ENCODE measurements at places on chromosomes 1 and 21.
A peak's percentile ranks its signal among the peaks of the same experiment; 100 is the strongest.

- DNase-seq = no peak
These were observed 48.2 kb downstream of the SPSB1 start for GRCh38 chr1:9340864-9341263.

DNA sequence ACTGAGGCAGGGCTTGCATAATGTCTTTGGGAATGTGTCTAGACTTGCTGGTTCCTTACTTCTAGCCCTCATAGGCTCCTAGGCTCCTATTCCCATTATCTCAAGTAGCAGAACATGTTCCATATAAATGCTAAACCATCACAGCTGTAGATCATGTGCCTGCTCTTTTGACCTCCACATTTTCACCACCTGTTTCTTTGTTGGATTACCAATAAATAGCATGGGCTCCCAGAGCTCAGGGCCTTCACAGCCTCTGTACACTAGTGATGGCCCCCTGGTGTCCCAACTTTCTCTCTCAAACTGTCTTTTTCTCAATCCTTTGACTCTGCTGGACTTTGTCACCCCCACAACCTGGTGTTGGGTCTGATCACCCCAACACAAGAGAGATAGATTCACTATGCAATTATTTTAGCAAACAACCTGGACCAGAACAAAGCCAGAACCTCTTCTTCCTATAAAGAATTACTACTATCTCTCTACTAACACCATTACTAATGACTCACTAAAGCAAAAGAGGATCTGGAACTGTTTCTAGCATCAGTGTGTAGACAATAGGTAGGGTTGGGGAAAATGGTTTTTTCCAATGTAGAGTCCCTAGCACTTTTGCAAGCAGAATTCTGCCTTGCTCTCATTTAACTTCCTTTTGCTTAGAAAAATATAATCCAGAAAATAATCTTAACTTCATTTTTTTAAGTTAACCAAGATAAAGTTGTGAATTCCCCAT is 51.7 kb downstream of the WLS start:
- DNase-seq = no peak

- DNase-seq = no peak
These were observed 16.2 kb downstream of the RHOU start for GRCh38 chr1:228751360-228752098.

DNA sequence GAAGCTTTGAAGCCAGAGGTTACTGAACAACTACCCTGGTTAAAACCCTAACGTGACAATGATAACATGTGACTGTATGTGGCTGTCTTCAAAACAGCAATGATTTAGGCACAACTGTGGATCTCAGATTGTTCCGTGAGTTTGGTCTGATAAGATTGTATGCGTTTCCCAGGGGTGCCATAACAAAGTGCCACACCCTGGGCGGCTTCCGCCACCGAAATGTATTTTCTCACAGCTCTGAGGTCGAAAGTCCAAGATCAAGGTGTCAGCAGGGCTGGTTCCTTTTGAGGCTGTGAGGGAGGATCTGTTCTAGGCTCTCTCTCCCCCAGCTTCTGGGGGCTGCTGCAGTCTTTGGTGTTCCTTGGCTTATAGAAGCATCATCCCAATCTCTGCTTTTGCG is 29.5 kb upstream of the ERG start:
- no peak for DNase-seq

DNA sequence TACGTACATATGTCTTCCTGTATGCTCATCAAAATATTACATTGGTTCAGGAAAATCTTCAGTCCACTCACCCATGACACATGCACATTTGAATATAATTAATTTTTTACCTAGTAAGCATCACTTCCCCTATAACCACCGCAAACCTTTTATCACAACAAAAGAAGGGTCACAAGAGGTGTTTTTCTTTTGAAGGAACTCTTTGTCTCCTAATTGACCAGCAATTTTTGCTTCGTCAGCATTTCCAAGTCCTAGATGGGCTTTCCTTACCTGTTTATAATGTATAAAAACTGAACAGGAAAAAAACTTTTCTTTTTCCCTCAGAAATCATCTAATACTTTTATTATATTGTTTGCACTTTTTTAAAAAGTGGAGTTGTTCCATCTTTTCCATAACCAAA is 631.3 kb downstream of the PLA2G4A start:
- DNase-seq = no peak

GRCh38 chr1:161088587-161089110 is 709 bp downstream of the NECTIN4 start:
- no peak for DNase-seq

- DNase-seq = no peak
These were observed 87.6 kb upstream of the TRABD2B start for GRCh38 chr1:48084826-48085225.

- no peak for DNase-seq
These were observed 221.1 kb downstream of the NPHP4 start for GRCh38 chr1:5770981-5771765.

DNA sequence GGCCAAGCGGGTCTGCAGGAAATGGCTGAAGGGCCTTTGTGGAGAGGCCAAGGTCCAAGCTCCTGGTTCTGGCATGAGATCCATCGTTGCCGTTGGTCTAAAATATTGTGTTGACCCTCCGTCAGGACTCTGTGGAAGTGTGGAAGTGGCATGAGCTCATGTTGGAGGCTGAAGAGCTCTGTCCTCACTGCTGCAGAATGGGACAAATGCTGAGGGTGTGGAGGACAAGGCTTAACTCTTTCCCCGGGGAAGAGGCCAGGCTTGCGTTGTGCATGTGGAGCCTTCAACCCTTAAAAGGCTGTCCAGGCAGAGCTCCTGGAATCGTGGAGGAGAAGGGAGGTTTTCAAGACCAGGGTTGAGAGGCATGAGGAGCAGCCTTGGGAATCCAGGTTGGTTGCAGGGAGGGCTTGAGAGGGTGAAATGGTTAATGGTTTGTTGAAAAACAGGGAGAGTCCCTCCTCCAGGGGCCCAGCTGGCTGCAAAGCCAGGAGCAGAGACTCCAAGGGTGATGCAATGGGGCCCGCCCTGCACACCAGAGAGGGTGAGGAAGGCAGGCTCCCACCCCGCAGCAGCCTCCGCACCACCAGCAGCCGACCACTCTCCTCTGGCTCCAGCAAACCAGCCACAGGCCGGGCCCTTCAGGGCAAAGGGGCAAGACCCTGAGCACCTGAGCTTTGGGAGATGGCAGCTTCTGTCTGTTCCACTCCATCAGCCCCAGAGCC is 6.7 kb upstream of the AHCYL1 start:
- no peak for DNase-seq

DNA sequence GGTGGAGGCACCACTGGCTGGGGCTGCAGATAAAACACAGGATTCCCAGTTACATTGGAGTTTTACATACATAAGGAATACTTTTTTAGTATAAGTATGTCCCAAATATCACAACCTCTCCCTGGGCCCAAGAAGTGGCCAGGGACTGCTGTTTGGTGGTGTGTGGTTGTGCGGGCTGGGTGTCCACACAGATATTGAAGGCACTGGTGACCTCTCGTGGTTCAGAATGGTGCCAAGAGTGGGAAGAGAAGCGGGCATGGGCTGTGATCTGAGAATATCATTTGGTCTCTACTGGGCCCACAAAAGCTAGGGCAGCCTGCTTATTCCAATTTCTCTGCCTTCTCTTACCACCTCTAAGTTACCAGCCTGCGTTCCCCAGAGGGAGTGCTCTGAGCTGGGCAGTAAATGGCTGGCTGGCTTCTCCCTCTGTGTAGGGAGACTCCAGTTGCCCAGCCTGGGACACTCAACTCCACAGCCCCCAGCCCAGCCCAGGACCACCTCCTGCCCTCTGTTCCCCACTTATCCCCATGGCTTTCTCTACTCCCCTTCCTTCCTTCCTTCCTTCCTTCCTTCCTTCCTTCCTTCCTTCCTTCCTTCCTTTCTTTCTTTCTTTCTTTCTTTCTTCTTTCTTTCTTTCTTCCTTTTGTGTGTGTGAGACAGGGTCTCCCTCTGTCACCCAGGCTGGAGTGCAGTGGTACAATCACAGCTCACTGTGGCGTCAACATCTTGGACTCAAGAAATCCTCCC is 42.8 kb upstream of the RD3 start:
- no peak for DNase-seq

DNA sequence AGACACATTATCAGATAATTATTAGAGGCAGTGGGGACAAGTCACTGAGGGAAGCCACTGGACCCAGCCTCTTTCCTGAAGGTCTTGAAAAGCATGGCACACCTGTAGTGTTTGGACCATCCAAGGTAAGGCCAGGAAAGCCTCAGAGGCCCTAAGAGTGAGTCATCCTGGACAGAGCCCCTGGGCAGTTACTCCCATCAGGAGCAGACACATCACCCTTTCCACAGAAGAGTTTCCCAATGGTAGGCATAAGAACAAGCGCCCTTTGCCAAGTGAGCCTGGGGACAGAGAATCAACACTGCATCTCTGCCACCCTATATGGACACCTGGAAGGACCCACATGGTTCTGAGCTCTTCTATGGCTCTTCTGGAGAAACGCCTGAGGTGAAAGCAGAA is 136.0 kb downstream of the PLXNA2 start:
- no peak for DNase-seq

- DNase-seq = peak; percentile 23
These were observed 731 bp downstream of the EFNA4 start for GRCh38 chr1:155064111-155064831.

GRCh38 chr1:117215733-117216462 is 5.2 kb upstream of the VTCN1 start:
- DNase-seq = no peak

All from activated CD4-positive, alpha-beta T cell treated with anti-CD3 and anti-CD28 coated beads, Interleukin-2, amount 50 U/mL, for 48 hours (primary cell).